Midbrain (tissue), 1 donor: ENCODE measurements at places on chromosomes 2 and 18.

- DNase-seq: no peak
These were observed 221.3 kb downstream of the FHOD3 start for GRCh38 chr18:36518839-36519238.

DNA sequence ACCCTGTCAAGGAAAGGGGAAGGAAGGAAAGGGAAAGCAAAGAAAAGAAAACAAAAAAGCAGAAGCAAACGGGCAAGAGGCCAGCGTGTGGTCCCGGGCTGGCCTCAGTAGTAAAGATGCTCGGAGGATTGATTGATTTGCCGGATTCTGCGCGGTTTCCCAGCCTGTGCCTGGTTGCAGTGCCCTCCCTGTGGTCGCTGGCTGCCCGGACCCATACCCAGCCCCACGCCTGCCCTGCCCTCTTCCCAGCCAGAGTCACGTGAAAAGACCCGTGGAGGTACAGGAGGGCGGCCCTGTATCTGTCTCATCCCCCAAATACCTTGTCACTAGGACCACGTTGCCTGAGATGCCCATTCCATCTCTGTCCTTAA lies 55.1 kb upstream of the IMP4 start:
- no peak for DNase-seq

DNA sequence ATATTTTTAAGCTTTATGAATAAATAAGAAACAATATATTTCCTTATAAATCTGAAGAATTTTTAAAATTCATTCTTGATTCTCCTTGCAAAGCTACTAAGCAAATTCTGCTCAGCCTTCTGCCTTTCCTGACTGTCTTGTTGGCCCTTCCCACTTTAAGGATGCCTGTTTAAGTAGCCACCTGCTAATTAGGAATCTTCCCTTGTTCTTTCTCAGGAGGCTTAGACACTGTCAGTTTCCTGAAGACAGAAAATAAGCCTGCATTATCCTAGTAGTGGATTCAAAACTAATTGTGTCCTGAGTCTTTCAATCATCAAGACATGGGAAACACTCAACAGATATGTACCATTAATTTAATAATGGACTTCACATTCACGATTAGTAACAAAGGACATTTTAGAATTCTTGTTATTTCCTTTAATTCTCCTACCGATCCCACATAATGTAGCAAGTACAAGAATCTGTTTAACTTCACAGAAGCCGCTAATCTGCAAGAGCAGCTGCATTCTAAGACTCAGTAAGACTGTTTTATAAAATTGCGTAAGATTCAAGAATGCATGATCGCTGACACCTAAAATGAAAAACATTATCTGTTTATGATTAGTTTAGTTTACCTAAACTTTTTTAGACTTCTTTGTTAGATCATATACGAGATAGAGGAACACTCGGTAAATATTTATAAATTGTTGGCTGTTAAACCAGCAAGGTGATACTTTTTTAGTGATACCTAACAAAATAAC lies 445.4 kb upstream of the DSEL start:
- DNase-seq: no peak

DNA sequence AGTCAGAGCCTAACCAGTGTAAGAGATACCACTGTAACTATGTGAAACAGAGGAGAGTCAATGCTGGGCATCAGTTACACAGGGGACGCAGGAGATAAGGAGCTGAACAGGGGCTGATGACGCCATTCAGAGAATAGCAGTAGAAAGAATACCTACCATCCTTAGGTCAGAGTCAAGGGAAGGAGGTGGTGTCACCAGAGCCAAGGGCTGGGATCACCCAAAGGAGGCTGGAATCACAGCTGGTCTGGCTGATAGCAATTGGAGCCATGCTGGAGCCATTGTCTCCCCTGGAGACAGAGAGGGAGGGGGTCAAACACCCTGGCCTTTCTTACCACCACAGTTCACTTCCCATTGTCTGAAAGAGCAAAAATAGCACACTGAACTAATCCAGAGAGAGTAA lies 37.3 kb upstream of the C18orf32 start:
- DNase-seq: no peak

DNA sequence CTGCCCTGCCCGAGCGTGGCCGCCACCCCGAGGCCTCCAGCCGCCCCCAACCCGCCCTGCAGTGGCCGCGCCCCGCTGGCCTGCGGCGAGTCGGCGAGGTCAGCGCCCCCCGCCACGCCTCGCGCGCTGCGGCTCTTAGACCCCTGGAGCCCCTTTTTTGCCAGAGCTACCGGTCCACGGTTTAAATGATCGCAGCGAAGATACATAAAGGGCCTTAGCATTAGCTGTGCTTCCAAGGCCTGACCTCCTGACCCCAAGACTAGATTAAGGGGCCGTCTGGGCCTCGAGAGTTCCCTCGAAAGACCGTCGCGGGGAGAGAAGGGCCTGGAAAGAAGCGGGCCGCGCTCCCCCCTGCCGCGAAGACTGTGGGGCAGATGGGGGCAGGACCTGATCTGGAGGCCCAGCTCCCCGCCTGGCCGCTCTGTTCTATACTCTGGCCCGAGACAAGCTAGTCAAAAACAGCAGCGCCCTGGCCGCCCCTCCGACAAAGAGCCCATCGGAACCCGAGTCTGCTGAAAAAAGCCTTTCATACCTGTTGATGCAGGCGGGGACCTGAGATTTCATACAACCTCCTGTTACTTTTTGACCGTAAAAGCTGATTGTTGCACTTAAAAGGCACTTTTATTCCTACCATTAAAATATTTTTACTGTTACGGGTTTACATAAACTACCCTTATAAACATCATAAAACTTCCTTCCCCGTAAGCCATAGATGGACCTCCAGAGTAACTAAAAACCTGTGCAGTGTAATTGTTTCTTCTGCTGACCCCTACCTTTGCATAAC lies 68.7 kb upstream of the PSMD14 start:
- DNase-seq: no peak

- no peak for DNase-seq
These were observed 104.5 kb upstream of the ZNF521 start for GRCh38 chr18:25456334-25457010.

GRCh38 chr2:202752071-202752470 lies 117.3 kb downstream of the FAM117B start:
- DNase-seq: no peak

GRCh38 chr2:233836359-233836758 lies 18.0 kb downstream of the HJURP start:
- DNase-seq: no peak

DNA sequence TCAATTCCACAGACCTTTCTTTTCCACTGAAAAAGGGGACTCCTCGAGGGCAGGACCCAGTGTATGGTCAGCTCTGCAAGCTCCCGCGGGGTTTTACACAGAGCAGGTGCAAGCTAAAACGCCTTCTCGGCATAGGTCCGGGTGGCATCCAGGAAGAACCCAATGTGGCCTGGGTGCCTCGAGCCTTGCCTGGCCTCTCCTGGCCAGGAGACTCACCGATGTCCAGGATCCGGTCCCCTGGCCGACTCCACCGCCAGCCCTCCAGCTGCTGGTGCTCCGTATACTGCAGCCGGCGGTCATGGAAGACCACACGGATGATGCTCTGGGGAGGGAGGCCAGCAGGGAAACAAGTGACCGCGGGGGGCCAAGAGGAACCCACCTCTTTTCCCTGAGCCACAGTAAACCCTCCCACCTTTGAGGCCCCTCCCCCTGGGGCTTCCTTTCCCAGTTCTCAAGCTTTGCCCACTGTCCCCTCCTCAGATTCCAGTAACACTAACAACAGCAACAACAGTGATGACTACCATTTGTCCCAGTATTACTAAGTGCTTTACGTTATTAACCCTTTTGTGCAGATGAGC lies 36.1 kb downstream of the TFCP2L1 start:
- no peak for DNase-seq

- no peak for DNase-seq
These were observed 233.1 kb downstream of the HAUS1 start for GRCh38 chr18:46337271-46337670.

GRCh38 chr2:149225446-149225845 lies 104.9 kb upstream of the LYPD6 start:
- no peak for DNase-seq

DNA sequence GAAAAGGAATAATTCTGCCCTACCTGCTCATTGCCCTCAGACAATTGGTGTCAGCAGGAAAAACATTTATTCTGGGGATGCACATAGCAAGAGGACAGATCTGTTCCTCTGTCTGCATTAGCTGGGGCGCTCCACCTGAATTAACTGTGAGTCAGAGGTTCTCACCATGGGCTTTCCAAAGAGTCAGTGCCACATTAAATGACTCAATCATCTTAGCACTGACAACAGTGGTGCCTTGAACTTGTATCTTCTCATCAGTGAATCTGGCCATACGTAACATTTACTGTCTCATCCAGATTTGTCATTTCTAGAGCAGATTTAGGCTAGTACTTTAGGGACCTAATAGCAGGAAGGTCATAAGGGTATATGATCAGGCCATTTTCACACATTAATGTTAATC lies 358.1 kb upstream of the CRIM1 start:
- no peak for DNase-seq

DNA sequence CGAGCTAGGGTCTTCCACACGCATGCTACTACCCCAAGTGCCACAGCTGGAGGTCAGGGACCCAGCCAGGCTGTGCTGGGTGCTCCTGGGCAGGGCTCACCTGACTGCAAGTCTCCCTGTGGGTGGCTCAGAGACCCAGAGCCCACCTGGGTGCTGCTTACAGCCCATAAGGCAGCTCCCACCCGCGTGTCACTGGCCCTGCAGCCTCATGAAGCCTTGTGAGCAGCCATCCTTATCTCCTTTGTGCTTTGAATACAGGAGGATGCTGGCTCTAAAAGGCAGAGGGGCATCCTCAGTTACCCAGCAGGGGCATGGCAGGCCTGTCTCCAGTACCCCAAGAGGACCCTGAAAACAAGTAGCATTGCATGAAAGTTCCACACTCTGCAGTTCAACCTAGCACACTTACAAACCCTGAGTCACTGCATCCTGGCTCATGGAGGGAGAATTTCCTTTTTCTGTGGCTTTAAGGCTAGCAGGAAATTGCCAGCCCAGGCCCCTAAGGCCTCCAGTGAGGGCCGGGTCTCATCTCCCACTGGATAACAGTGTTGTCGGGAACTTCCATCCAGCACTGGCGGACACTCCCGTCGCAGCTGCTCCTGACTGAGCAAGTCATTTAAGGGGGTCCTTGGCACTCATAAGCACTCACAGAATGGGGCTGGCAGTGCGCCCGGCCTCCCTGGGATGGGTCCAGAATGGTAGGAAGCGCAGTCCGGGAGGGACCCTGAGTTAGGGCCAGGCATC lies 137.1 kb downstream of the RPIA start:
- no peak for DNase-seq

GRCh38 chr18:64986906-64987495 lies 763.8 kb upstream of the CDH7 start:
- DNase-seq: no peak

DNA sequence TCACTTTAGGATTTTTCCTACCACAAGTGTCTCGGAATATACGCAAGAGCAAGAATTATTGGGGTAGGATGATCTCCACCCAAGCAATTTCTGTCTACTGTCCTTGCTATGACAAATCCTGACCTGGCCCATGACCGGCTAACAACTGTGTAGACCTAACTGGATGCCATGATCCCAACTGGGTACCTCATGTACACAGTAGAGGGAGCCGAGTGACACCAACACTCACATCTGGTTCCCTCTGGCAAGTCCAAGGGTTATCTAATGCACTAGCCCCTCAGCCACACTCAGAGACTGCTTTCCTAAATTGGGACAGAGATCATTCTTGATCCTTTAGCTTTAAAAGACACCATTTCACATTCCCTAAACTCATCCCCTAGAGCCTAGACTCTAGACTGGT lies 60.7 kb upstream of the ZNF532 start:
- DNase-seq: no peak

- no peak for DNase-seq
These were observed 66.0 kb downstream of the EIPR1 start for GRCh38 chr2:3311601-3312000.
